ENCODE measurements at places on chromosomes 5 and 9. TPM values are rescaled to one million over a fixed set of nuclear protein-coding genes. Genes with fewer than 3 reads are reported as not detected.

Gene AFAP1L1
- total RNA-seq: 2.4 TPM

Gene C9orf153
- total RNA-seq: 0.18 TPM

Gene NR6A1
- total RNA-seq: 0.14 TPM

Gene TAF11L10
- total RNA-seq: not detected

Gene HACD4
- total RNA-seq: 6.9 TPM

Gene WDR38
- total RNA-seq: not detected

Measured in smooth muscle cell of bladder (primary cell).